ENCODE measurements at places on chromosomes 6 and 20. TPM values are rescaled to one million over a fixed set of nuclear protein-coding genes. Genes with fewer than 3 reads are reported as not detected.

DNA sequence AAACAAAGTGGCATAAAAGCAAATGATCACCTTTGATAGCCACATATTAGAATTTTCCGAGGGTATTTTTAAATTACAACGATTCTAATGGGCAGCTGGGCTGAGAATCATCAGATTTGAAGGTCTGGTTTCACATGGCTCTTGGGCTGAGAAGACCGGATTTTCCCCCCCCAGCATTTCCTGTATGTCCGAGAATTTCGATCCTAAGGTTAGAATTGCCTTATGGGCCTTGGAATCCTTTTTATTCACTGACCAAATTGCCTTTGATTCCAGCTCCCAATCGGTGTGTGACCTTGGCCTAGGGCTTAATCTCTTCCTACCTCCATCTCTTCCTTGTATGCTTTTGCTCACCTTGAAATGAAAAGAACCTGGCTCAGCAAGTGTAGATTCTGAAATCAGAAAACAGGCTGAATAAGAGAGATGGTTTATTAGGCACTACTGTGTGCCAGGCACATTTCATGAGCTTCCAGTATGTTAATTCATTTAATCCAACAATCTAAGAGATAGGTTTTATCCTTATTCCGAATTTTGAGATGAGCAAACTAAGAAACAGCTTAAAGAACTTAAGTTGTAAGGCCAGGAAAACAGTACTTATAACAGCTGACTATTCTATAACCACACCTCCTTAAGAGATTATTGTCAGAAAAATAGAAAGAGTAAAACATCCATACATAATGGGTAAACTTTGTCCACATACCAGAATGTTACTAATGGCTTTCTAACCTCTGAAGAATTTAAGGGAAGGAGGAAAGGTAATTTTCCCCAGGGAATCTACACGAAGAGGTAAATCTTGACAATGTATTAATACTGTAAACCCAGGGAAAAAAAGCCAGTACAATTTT lies 39.4 kb downstream of the HFE start:
- H3K27me3 ChIP-seq: no peaks in the 10 kb centered on the region
- H3K4me1 ChIP-seq: peaks cover 4% of the 10 kb centered on the region
- peak overlapping the region; percentile 88 for H3K4me3 ChIP-seq
- H3K36me3 ChIP-seq: no peaks in the 10 kb centered on the region
- H3K27ac ChIP-seq: peak overlapping the region; percentile 96
- no peak for DNase-seq

DNA sequence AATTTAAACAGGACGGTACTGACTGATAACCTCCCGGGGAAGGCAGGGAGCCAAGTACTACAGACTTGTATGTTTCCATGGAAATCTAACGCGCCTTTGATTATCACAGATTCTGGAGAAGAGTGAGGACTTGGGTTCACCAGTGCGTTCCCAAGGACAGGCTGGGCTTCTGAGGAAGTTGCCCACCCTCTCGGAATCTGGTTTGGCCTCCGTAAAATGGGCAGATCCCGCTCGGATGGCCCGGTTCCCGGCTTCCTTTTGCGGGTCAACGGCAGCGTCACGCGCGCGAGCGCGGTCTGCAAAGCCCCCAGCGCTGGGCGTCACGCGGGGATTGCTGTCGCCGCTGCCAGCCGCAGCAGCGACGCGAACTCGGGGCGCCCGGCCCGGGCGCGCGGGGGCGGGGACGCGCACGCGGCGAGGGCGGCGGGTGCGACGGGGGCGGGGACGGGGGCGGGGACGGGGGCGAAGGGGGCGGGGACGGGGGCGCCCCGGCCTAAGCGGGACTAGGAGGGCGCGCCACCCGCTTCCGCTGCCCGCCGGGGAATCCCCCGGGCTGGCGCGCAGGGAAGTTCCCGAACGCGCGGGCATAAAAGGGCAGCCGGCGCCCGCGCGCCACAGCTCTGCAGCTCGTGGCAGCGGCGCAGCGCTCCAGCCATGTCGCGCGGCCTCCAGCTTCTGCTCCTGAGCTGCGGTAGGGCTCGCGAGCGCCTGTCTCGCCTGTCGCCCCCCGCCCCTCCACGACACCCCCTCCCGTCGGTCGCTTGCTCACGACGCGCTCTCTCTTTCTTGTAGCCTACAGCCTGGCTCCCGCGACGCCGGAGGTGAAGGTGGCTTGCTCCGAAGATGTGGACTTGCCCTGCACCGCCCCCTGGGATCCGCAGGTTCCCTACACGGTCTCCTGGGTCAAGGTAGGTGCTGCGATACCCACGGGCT lies at the start of gene CD83:
TSS of gene CD83 (plus strand) at position 615 of the 933 bp plus-strand sequence. CDS start at position 655, 40 bp downstream.
- no peaks in the 10 kb centered on the region for H3K4me1 ChIP-seq
- no peaks in the 10 kb centered on the region for H3K27me3 ChIP-seq
- peak within 1 kb of the TSS; percentile 75 for H3K4me3 ChIP-seq
- H3K36me3 ChIP-seq: no peaks in the 10 kb centered on the region

Gene PAX1
- not detected for polyA plus RNA-seq

Gene TRAPPC3L
- not detected for polyA plus RNA-seq

DNA sequence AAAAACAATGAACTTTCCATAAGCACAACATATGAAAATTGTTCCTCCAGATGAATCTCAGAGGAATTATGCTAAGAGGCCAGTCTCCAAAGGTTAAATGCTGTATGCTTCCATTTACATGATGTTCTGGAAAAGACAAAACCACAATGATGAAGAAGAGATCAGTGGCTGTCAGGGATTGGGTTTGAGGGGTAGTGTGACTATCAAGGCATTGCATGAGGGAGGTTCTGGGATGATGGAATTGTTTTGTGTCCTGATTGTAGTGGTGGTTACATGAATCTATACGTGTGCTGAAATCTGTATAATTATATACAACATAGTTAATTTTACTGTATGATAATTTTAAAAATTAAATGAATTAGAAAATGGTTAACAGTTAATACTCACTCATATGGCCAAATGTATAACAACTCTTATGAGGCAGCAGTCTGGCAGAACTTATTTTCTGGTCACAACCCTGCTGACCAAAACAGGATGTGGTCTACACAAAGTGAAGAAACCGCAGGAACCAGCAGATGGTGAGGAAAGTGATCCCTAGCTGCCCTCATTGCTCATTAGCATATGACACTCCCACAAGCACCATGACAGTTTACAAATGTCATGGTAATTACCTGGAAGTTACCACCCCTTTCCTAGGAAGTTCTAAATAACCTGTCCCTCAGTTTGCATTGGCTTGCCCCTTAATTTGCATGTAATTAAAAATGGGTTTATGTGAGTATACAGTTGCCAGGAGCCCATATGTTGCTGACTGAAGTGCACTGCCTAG lies 31.9 kb downstream of the NSFL1C start:
- no peak overlapping the region for H3K4me3 ChIP-seq
- H3K36me3 ChIP-seq: no peaks in the 10 kb centered on the region
- no peaks in the 10 kb centered on the region for H3K4me1 ChIP-seq
- DNase-seq: peak; percentile 30

DNA sequence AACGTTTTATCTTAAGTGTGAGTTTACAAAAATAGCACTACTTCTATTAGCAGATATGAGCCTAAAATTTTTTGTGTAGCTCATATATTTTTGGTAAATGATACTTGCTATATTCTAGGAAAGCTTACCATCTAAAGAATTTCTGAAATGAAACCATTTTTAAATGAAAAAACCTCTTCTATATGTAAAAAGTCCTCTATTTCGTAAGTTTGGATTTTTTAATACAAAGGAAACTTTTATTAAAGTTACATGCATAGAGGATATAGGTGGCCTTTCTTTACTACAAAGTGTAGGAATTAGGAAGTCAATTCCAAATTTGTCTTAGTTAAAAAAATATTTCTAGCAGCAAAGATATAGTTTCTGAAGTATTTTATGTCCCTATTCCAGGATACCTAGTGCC lies 18.8 kb downstream of the EFHC1 start:
- H3K36me3 ChIP-seq: no peaks in the 10 kb centered on the region
- no peak for DNase-seq
- no peaks in the 10 kb centered on the region for H3K27me3 ChIP-seq
- no peak overlapping the region for H3K27ac ChIP-seq

DNA sequence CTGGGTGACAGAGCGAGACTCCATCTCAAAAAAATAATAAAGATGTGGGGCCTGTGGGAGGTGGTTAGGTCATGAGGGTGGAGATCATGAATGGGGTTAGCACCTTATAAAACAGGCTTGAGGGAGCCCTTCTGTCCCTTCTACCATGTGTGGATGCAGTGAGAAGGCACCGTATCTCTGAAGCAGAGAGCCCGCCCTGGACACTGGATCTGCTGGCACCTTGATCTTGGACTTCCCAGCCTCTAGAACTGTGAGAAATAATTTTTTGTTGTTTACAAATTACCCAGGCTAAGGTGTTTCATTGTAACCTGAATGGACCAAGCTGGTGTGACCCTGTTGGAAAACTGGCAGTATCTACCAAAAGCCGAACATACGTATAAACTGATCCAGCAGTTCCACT lies 15.7 kb upstream of the PANK2 start:
- no peaks in the 10 kb centered on the region for H3K27me3 ChIP-seq
- H3K4me3 ChIP-seq: no peak overlapping the region

- H3K27ac ChIP-seq: no peak overlapping the region
- DNase-seq: no peak
- H3K4me3 ChIP-seq: no peak overlapping the region
Measured at GRCh38 chr6:150366118-150366778, 2.6 kb upstream of the IYD start.

DNA sequence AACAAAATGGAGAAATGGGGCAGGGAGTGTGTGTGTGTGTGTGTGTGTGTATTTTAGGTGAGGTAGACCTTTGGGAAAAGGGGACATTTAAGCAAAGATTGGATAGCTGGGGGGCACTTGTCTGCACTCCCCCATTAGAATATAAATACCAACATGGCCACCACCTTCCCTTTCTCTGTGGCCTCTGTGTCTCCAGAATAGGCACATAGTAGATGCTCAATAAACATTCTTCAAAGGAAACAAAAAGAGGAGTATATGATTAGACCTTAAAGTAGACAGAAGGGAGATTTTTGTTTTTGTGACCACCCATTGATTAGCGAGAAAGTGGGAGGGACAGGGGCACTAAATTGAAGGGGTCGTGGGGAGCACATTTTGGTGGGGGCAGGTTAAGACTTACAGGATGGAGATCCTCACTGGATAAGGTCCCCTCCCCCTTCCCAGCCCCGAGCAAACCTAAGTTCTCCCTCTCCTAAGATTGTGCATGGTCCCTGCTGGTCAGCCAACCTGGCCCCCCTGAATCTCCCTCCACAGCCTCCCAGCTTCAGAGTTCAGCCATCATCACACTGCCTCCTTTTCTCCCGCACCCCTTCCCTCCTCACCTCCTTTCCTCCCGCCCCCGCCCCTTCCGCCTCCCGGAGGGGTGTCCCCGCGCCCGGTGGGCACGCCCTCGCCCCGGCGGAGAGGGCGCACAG lies 514 bp upstream of the TSHZ2 start:
- no peak overlapping the region for H3K27ac ChIP-seq
- H3K36me3 ChIP-seq: no peaks in the 10 kb centered on the region
- no peak for DNase-seq
- H3K4me3 ChIP-seq: peak overlapping the region; percentile 12
- H3K27me3 ChIP-seq: no peaks in the 10 kb centered on the region

GRCh38 chr20:57654363-57654997 lies 34.3 kb upstream of the ZBP1 start:
- no peaks in the 10 kb centered on the region for H3K27me3 ChIP-seq
- no peak overlapping the region for H3K4me3 ChIP-seq
- no peak overlapping the region for H3K27ac ChIP-seq
- no peaks in the 10 kb centered on the region for H3K4me1 ChIP-seq
- DNase-seq: no peak
- peaks cover 24% of the 10 kb centered on the region for H3K36me3 ChIP-seq
